ENCODE measurements at places on chromosomes 12 and 14.
A peak's percentile ranks its signal among the peaks of the same experiment; 100 is the strongest.

- DNase-seq, result peak; percentile 57
These were observed 1.1 kb downstream of the PHLDA1 start for GRCh38 chr12:76030341-76031080.

GRCh38 chr12:109645194-109645593 lies 68.4 kb upstream of the FAM222A start:
- no peak for DNase-seq

- DNase-seq, result no peak
These were observed 75.3 kb downstream of the KDM2B start for GRCh38 chr12:121505513-121505912.

GRCh38 chr12:793037-793436 lies 40.7 kb downstream of the WNK1 start:
- no peak for DNase-seq

DNA sequence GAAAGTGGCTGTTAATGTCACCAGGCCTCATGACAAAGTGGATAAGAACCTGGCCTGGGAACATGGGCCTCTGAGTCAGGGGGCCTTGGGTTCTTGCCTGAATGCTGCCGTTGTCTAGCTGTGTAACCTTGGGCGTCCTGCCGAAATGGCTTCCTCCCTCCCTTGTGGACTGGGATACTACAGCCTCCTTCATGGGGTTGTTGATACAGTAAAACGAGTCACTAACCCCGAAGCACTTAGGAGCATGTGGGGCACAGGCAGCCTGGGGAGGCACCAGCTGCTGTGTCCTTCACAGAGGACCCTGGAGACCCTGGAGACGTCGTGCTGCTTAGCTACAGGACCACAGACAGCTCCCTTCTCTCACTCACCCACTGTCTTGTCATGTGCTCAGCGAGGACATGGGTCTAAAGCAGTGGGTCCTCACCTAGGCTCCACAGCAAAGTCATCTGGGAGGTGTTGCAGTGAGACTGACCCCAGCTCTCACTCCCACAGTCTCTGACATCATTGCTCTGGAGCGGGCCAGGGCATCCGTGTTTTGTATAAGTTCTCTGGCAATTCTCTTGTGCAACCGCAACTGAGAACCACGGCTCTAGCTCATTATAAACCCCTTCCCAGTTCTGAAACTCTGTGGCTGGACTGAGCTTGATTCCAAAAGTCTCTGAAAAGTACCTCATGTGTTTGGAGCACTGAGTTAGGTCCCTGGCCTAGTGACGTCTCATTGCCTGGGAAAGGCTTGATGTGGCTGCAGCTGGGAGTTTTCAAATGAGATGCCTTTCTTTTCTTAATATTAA lies 42.1 kb downstream of the SERPINA3 start:
- no peak for DNase-seq

- no peak for DNase-seq
These were observed 24.7 kb upstream of the DNAAF2 start for GRCh38 chr14:49659526-49660455.

DNA sequence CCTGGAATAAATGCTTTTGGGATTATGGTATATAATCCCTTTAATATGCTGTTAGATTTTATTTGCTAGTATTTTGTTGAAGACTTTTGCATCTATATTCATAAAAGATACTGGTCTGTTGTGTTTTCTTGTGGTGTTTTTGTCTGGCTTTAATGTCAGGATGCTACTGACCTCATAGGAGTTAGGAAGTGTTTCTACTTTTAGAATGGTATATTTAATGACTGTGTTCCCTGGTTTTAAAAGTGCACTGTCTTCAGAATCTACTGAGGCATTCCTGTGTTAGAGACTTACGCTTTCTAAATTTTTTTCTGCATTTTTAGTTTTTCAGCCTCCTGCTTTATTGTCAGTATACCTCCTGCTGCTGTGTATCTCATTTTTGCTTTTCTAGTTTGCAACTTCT lies 51.6 kb downstream of the ARHGAP5 start:
- no peak for DNase-seq

DNA sequence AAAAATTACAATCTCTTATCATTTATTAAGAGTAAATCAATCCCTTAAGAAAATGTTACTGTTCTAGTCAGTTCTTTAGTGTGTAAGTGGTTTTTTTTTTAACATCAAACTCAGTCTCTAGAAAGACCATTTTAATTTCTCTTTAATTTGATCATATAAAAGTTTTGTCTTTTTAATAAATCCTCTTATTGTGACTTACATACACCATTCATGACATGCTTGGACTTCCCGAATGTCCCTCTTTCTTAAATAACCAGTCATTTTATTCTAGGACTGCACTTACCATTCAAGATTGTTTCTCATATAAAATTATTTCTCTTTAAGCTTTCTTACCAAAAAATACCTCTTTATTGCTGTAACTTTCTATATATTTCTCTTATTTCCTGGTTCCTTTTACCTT lies 60.8 kb upstream of the EVL start:
- no peak for DNase-seq

- no peak for DNase-seq
These were observed 20.6 kb upstream of the LRP1-AS start for GRCh38 chr12:57168058-57168457.

GRCh38 chr14:100291305-100292075 lies 14.8 kb downstream of the SLC25A29 start:
- no peak for DNase-seq

- no peak for DNase-seq
These were observed 13.8 kb upstream of the IL26 start for GRCh38 chr12:68239309-68239982.

- DNase-seq, result no peak
These were observed 611 bp downstream of the SARNP start for GRCh38 chr12:55816881-55817344.

- DNase-seq, result no peak
These were observed 64.3 kb upstream of the C14orf180 start for GRCh38 chr14:104515059-104515810.

- DNase-seq, result no peak
These were observed 10.6 kb upstream of the MAP4K5 start for GRCh38 chr14:50542941-50543418.

GRCh38 chr12:132275631-132276030 lies 53.8 kb downstream of the GALNT9 start:
- no peak for DNase-seq

DNA sequence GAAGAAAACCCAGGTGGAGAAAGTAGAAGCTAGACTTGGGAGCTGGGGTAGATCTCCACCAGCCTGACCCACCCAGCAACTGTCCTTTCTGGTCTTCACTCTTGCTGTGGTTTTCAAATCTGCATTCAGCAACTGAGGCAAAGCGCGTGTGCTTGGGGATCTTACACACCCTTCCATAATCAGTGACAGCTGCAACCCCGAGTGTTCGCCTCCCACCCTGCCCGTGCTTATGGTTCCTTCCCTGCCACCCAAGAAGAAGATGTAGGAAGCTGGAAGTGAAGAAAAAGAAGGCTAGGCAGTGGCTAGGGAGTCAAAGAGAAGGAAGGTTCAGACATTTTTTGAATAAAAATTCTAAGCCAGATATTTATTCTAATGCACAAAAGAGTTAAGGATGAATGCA lies 162.6 kb upstream of the CCND2 start:
- DNase-seq, result no peak

DNA sequence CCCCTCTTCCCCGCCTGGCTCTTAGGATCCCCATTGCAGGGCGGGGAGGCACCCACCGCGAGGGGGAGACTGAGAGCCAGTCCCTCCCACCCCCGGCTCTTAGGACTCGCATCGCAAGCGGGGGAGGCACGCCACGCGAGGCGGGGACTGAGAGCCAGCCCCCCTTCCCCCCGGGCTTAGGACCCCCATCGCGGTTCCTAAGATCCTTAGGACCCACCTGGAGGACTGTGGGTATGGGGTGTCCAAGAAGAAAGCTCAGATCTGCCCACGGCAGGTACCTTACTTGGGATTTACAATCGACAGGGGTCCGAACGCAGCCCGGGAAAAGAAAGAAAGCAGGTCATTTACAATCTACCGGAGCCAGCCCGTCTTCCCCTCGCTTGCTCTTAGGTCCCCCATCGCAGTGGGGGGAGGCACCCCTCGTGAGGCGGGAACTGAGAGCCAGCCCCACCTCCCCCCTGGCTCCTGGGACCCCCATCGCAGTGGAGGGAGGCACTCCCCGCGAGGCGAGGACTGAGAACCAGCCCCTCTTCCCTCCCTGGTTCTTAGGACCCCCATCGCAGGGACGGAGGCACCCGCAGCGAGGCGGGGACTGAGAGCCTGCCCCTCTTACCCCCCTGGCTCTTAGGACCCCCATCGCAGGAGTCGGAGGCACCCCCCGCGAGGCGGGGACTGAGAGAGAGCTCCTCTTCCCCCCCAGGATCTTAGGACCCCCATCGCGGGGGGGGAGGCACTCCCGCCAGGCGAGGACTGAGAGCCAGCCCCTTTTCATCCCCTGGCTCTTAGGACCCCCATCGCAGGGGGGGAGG lies 43.7 kb downstream of the DDX11 start:
- peak; percentile 58 for DNase-seq

DNA sequence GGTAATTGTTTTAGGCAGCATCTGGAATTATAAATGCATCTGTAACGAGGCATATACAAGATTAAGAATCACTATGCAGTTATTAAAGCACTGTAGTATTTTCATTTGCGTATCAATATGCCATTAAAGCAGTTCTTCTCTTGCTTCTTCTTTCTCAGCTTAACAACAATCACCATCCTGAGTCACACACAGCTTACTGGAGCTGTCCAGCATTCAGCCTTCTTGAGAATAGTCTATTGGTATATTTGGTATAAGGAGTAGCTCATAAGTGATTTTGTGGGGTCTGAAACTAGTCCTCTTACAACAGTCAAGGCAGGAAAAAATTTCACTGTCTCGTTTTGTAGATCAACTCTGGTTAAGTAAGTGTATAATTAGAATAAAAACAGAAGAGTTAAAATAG lies 523.0 kb upstream of the FOXG1 start:
- no peak for DNase-seq

DNA sequence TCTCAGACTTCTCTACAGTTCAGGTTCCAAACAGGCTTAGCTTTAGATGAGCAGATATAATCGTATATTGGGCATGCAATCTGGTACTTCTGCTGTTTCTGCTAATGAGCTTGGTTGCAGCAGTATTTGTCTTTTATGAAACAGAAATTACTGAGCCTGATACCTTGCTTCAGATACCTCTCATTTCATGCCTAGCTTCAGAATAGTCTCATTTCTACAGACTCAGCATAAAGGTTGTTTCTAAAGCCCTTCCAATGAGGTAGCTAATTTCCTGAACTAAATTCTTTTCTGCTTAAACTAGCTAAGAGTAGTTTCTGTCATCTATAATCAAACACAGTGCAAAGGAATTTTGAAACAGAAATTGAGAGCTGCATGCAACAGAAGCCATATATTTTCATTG lies 275.0 kb upstream of the KITLG start:
- no peak for DNase-seq

GRCh38 chr12:57465747-57466505 lies 6.3 kb downstream of the GLI1 start:
- no peak for DNase-seq

Data from stimulated activated naive CD4-positive, alpha-beta T cell treated with Interleukin-2 at 50 U/mL for 16 hours (primary cell).